T-helper 2 cell (primary cell): ENCODE measurements at places on chromosomes 12 and 14.

DNA sequence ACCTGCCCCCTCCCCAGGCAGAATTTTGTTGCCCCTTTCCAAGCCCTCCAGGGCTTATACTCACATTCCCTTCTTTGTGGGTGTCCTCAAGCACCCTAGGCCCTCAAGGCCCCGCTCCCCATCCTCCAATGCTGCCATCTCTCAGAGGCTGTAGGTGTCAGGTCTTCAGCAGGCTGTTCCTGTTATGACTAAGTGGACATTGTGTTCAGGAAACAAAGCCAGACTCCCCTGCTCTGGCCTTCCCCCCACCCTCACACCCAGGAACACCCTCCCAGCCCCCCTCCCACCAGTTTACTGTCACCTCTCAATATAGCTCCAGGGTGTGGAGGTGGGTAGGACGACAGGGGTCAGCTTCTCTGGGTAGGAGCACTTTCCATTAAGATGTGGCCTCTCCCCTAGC is 1.4 kb upstream of the MYH6 start:
- DNase-seq = peak; percentile 11

DNA sequence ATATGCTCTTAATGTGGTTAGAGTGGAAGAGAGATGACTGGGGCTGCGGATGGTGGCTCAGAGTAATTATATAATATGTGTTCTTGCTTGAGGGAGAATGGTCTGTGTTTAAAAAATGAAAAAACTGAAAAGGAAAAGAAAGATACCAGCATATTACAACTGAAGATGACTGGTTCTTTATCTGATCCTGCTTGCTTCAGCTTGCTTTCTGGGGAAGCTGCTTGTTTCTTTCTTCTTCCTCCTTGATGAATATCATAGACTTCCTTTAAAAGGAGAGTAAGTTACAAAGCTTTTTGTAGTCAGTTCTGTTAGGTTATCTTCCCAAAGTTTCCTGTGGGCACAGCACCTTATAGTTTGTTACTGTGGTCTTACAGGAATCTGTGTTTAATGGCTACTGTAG is 210.9 kb downstream of the ERC1 start:
- DNase-seq = no peak

DNA sequence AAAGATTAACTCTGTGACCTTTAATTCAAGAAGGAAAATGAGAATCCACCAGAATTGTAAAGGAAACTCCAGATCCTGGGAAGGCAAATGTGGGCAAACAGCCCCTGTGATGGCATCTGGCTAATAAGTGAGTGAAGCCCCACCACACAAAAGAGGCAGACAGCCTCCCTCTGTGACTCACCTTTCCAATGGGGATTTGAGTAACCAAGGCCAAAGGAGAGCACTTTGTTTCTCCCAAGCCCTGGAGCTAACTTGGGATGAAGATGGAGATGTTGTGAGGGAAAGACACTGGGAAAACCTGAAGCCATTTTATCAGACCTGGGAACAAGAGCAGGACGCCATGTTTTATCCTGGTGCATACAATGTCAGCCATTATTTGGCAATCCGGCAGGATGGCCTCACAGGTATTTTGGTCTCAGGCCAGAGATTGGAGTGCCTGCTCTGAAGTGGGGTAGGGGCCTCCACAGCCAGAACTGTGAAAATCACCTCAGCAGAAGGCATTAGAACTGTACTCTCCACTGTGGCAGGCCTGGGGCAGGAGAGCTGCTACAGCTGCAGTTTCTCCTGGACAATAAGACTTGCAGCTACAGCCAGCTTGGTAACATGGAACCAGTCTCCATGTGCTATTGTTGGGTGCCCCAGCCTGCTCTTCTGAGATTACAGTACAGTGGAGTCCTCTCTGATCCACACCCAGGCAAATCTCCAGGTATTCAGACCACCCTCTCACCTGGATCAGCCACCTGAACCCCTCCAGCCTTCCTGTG is 96.6 kb upstream of the PCED1B start:
- DNase-seq = no peak

- DNase-seq = no peak
Measured at GRCh38 chr14:92253381-92253894, 69.5 kb upstream of the SLC24A4 start.

DNA sequence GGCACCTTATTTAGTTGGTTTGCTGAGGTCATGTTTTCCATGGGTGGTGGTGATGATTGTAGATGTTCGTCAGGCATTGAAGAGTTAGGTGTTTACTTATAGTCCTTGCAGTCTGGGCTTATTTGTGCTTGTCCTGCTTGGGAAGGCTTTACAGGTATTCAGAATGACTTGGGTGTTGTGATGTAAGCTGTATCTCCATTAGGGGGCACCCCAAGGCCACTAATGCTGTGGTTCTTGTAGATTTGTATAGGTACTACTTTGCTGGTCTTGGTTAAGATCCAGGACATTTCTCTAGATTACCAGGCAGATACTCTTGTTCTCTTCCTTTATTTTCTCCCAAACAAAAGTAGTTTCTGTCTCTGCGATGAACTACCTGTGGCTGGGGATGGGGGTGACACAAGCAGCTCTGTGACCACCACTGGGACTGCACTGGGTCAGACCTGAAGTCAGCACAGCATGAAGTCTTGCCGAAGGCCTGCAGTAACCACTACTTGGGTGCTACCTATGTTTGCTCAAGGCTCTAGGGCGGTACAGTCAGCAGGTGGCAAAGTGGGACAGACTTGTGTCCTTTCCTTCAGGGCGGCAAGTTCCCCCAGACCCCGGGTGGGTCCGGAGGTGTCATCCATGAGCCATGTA is 35.8 kb upstream of the FBXO33 start:
- DNase-seq = peak; percentile 38

- peak; percentile 4 for DNase-seq
Measured at GRCh38 chr12:129186952-129187351, 333.7 kb downstream of the GLT1D1 start.

GRCh38 chr12:111607239-111607638 is 8.1 kb upstream of the ATXN2 start:
- DNase-seq = no peak

- DNase-seq = peak; percentile 63
Measured at GRCh38 chr14:100547633-100548294, 39.5 kb downstream of the BEGAIN start.
